NCI-H1436 treated with DMSO at 0.1 percent for 48 hours (cell line): ENCODE measurements at places on chromosomes 12 and 14.
A peak's percentile ranks its signal among the peaks of the same experiment; 100 is the strongest.

GRCh38 chr12:3712209-3712992 is 40.5 kb downstream of the CRACR2A start:
- DNase-seq = no peak

DNA sequence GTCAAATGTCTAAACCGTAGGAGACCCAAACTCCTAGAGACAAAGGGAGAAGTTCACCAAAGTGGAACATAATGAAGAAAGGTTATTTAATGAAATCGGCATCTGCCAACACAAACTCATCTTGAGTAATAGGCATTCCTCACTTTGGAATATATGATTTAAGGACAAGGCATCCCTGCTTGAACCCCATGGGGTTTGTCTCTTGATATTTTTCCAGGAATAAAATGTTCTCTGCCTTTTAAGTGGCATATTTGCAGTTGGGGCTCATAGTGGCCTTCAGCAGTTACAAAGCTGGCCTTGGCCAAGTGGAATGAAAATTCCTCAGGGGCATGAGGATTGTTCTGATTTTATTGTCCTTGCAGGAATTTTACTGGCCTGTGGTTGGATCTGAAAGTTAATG is 7.1 kb downstream of the POP5 start:
- no peak for DNase-seq

- no peak for DNase-seq
Observed at GRCh38 chr14:61569812-61570548, 125.3 kb upstream of the HIF1A start.

DNA sequence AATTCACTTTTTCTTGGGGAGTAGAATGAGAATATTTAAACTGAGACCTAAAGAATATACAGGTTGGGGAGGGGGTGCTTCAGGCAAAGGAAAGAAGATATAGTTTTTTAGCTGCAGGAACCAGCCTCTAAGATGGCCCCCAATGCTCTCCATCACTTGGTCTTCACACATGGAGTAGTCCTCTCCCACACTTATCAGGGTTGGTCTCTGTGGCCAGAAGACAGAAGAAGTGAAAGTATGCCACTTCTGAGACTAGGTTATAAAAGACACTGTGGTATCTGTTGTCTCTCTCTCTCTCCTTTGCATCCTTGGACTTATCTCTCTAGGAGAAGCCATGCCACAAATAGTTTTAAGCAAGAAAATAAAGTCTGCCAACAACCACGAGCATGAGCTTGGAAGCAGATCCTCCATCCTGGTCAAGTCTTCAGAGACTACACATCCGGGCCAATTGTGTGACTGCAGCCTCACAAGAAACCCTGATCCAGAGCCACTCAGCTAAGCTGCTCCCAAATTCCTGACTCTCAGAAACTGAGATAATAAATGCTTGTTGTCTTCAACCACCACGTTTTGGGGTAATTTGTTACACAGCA is 18.0 kb downstream of the PUS7L start:
- DNase-seq = no peak

GRCh38 chr14:60958146-60958545 is 22.7 kb downstream of the TRMT5 start:
- no peak for DNase-seq

DNA sequence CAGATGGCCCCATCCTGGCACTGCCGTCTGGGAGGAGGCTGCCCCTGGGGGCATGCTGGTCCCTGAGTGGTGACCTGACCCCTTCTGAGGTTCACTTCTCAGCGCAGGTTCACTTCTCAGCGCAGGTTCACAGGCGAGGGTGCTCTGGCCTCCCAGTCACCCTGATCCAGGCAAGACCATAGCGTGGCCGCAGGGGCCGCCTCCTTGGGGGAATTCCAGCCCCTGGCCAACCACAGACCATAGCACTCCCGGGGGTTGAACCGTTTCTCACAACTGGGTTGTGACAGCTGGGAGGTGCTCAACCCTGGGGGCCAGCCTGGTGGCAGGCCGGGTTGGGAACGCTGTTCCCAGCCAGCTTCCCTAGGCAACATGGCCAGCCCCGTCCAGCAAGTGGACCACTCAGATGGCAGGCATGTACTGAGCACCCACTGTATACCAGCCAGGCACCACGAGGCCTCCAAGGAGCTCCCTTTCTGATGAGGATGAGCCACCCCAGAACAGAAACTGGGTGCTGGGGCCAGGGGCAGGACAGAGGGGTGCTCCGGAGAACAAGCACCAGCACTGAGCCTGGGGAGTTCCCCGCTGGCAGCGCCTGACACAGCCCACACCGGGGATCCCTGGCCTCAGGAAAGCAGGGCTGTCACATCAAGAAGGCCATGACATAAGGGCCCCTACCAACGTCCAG is 28.3 kb upstream of the ZFP36L1 start:
- no peak for DNase-seq

- DNase-seq = no peak
Observed at GRCh38 chr12:84136862-84137367, 775.7 kb downstream of the SLC6A15 start.

DNA sequence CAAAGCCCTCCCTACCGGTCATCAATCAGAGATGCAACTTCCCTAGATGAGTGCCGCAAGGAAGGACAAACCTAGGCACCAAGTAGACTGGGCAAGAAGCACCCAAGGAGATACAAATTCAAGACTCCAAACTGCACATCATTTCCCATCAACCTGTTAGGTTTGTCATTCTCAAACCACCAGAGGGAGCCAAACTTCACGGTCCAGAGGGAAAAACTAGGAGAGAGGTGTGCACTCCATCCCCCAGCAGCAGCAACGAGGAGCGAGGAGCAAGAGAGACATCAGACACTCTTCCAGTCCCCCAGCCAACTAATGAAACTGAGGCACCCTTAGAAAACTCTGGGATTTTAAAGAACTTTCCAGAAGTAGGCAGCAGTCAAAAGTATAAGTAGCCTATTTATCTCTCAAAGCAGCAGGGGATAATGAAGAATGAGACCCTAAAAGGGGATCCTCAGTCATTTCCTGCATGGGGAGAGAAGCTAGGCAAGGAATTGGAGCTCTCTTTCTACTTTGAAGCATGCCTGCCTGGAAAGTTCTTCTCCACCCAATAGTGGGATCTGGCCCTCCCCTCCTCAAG is 37.0 kb upstream of the NT5DC3 start:
- peak; percentile 41 for DNase-seq

- no peak for DNase-seq
Observed at GRCh38 chr12:22299294-22299912, 35.1 kb downstream of the ST8SIA1 start.

- DNase-seq = no peak
Observed at GRCh38 chr14:66624336-66624937, 116.5 kb downstream of the GPHN start.

GRCh38 chr14:104770851-104771272 is 17.9 kb downstream of the SIVA1 start:
- DNase-seq = no peak

DNA sequence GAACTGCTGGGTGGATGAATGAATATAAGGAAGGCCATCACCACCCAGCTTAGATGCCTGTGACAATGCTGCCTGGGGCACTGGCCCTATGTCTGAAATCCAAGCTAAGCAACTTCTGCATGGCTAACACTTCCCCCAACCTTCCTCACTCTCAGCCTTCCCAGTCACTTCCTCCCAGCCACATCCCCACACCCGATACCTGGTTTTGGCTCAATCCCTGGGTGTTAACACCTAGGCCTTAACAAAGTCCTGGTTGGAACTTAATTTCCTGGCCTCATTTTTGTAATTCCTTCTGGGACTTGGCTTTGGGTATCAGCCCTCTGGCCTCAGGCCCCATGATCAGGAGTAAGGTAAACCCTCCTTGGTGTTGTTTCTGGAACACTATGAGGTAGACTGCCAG is 110.0 kb downstream of the EFCAB11 start:
- DNase-seq = no peak

DNA sequence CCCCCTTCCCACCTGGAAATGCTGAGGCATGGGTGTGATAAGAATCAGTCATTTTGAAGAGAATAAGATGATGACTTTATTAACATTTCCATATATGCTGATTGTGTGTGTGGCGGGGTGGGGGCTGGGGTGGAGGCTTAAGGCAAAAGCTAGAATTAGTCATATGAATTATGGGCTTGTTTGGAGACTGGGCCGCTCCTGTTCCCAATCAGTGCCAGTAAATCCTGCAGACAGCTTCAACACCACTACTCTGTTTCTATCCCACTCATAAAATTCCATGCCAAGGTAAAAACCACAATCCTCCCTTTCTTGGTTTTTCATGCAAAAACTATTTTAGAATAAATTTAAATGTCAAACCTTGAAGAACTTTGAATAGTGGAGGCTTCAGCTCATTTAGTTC is 29.9 kb upstream of the SLC38A2 start:
- DNase-seq = no peak
